Cortex of kidney (tissue), 1 donor: ENCODE measurements at places on chromosomes 3 and 15.

- no peak for DNase-seq
These were observed 351.3 kb downstream of the FOXP1 start for GRCh38 chr3:71232175-71232679.

DNA sequence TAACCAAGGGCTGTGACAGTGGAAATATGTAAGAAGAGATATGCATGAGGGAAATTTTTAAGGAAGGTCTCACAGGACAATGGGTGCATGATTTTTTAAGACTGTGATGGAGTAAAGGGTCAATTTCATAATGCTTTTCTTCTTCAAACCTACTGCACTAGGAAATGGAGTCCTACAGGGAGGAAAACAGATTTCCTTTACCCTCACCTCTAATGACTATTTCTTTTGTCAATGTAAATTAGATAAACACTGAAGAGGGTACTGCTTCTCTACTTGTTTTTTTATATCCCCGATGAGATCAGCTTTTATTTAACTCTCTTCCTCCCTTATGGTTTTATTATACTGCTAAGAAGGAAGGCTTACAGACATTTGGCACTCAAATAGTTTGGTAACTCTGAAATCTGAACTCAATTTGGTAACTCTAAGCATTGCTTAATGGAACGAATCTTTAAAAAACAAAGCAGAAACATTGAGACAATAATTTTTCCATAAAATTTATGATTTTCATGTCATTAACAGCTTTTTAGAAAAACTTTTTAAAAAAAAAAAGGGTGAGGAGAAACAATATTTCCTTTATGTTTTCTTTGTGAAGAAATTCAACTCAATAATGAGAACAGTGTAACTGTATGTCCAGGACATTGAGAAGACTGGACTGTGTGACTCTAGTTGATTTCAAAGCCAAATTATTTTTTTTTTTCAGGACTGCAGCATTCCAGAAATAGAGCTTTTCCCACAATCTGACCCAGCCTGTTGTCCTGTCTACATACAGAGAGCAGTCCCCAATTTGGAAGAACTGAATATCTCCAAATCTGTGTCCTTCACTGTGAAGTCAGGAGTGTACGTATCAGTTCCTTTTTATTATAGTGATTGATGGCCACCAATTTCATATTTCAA lies 64.4 kb downstream of the CRYBG3 start:
- DNase-seq, result no peak

DNA sequence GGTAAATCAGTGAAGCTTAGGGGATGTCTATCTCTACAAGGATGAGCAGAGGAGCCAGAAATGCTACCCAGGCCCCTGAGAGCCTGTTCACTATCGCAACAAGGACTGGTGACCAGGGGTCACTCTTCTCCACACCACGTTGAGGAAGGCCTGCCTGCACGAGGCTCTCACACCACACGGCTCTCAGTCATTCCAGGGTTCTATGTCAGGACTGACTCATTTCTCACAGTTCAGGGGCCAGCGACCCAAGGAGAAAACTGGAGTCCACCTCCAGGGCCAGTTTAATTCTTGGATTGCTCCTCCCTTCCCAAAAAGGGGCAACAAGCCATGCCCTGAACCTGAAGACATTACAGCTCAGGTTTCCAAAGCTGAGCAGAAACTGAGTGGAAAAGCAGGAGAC lies 33.9 kb downstream of the ANP32A start:
- no peak for DNase-seq

DNA sequence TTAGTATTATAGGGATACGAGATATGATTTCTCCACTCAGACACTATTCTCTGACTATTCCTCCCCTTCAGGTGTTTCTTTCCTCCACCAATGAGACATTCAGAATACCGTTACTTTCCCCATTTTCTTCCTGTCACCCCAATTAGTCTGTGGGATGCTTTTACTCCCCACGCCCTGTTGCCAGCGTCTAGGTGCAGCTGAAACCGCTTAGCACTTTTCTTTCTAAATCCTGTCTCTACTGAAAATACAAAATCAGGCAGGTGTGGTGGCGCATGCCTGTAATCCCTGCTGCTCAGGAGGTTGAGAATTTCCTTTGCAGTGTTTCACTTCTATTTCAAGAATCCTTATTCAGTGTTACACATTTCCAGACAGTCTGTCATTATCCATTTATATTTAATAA lies 49.6 kb upstream of the DLG1 start:
- DNase-seq, result no peak

DNA sequence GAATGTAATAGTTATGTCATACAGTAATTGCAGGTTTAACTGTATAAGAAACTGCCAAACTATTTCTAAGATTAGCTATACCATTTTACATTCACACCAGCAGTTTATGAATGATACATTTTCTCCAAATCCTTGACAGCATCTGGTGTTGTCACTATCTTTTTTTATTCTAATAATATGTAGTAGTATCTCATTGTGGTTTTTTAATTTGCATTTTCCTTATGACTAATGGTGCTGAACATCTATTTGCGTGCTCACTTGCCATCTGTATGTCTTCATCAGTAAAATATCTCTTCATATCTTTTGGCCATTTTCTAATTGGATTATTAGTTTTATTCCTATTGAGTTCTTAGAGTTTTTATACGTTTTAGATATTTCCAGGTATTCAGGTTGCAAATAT lies 994.0 kb upstream of the SEMA6D start:
- DNase-seq, result no peak

DNA sequence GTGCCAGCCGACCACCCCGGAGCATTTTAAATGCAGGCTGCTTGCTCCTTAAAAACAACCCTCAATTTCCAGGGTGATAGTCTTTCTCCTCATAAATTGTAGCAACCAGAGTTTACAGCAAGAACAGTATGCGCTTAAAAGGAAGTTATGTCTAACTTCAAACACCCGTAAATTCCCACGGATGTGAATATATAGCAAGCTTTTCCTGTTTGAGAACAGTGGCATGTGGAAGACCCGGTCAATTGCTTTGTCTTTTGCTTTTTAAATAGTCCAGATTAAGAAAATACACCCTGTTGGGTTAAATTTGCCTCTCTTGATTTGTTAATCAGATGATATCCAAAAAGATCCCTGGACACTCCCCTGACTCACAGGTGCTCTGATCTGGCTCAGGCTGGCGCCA lies 20.8 kb downstream of the MRPS25 start:
- DNase-seq, result no peak

GRCh38 chr3:132033471-132033870 lies 1.3 kb downstream of the CPNE4 start:
- no peak for DNase-seq

DNA sequence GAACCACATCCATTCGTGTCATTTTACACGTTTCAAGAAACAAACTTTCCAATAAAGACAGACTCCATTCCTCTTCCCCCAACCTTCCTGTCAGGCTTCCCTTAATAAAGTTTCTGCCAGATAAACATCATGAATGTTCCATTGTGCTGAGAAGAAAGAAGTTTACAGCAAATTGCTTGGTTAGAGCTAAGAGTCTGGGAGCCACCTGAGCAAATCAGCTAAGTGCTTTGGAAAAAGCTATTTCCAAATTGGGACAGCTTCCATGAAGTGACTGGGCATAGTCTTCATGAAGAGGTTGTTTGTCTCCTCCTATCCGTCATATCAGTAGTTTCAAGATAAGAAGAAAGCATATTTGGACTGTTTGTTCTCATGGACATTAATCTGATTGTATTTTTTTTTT lies 77.0 kb downstream of the MAGI1 start:
- no peak for DNase-seq
